ENCODE measurements at places on chromosomes 5 and 9.

- DNase-seq, result no peak
Measured at GRCh38 chr5:132080595-132080994, 7.0 kb downstream of the CSF2 start.

GRCh38 chr5:1974501-1975405 is 92.0 kb upstream of the IRX4 start:
- DNase-seq, result no peak

- DNase-seq, result no peak
Measured at GRCh38 chr5:41869151-41869723, 988 bp downstream of the OXCT1 start.

- DNase-seq, result no peak
Measured at GRCh38 chr5:72234265-72234700, 85.8 kb downstream of the MRPS27 start.

DNA sequence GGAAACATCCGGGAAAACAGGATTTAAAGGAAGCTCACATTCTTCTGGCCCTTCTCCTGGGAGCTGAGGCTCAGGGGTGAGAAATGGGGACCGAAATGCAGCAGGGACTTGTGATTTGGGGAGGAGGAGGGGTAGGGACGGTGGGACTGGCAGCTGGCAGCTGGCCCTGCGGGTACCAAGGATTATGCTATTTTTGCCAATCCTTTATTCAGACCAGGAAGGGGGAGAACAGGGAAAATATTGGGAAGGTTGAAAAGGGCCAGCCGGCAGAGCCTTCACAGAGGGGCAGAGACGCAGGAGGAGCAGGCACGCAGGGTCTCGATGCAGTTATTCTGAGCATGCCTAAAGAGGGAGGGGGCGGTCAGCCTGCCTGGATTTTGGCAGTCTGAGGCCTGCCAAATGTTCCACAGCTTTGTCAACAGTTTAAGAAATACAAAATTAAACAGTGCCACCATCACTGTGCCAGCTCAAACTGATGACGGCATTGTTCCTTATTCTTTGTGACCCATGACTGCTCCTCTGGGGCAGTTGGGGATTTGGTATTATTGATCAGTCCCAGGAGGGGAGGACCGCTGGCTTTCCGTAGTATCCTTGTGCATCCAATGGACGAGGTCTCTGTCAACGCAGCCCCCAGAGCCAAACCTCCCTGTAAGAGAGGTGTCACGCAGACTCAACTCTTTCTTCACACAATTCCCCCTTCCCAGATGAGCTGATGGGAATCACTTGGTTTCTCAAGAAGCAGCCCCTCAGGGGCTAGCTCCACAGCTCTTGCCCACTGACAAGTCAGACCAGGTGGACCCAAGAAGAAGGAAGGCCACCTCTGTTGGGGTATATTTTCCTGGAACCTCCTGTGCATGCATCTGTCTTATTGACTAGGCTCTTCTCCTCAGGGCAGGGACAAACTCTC is 553.3 kb downstream of the BNC2 start:
- DNase-seq, result peak; percentile 6

DNA sequence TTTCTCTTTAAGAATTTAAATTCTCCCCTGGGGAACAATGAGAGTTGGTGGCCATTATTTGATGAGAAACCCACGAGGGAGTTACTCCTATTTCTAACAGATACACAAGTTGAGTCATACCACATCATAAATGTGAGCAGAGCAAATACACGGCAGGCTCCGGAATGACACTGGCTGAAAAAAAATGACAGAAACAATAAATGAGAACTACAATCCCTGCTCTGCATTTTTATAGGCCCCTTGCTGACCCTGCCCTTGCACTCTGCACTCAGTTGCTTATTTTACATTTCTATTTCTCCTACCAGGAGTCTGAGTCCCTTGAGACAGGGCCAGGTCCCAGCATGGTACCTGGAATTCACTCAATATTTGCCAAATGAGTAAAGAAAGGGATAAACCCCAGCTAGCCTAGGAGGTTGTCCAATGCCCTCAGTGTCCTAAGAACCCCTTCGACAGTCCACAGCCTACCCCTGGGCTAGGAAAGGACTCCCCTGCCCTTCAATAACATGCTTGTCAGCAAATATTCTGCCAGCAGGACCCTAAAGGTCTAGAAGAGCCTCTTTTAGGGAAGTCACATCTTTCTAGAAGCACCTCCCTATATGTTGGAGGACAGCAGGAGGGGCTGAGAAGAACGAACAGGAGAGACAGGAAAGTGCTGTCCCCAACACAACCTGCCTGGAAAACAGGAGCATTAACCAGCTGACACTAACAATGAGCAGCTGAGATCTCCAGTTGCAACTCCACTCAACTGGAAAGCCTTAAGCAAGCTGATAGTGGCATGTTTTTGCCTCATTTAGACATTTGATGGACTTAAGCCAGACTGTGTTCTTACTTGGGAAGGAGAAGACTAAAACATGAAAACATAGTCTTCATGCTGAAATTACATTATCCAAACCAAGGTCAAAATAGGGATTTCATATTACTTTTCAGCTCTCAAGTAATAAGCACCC is 191.2 kb downstream of the ACTL7B start:
- peak; percentile 76 for DNase-seq

- DNase-seq, result no peak
Measured at GRCh38 chr5:142508591-142508990, 177.3 kb downstream of the FGF1 start.
